Right hindlimb (tissue), 1 donor: ENCODE measurements at places on chromosomes 2 and 18.

DNA sequence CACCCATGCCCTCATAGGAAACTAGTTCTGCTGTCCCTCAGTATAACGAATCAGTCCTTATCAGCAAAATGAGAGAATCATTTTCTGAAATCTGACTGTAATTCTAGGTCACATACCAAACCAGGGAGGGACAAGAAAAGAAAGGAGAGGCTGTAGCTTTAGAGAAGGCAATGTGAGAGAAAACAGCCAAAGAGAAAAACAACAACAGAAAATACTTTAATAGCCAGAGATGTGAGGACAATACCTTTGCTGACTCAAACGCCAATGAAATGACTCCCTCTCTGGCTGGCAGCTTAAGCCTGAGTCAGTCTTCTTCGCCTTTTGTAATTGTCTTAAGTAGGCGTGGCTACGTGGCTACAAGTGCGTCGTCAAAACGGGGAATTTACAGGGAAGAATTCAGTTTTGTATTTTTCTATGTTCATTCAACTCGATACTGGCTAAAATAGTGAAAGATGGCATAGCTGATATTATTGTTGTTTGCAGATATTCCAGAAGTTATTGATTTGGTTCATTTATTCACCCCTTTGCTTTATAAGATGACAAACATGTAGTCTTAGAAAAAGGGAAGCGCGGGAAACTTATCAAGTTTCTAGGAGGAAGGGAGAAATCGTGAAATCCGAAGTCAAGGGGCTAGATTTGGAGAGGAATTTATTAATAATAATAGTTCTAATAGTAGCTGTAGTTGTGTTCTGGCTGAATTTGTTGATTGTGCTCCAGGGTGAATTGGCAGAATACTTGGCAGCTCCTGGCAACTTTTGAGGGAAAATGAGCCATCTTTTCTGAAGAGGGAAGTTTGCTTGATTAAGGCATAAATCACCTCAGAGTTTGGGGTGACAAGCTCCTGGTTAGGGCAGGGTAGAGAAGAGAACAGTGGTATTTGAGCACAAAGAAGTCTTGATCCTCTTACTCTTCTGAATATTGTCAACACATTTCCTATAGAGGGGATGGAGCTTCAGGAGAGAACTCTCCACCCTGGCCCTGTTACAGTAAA, at the start of gene IL1A:
TSS of gene IL1A (minus strand) at position 295 of the 991 bp plus-strand sequence. CDS start 723 bp downstream, outside the sequence.
- no peak for DNase-seq

- DNase-seq, result no peak
Measured at GRCh38 chr2:241519669-241520068, 11.3 kb upstream of the STK25 start.

DNA sequence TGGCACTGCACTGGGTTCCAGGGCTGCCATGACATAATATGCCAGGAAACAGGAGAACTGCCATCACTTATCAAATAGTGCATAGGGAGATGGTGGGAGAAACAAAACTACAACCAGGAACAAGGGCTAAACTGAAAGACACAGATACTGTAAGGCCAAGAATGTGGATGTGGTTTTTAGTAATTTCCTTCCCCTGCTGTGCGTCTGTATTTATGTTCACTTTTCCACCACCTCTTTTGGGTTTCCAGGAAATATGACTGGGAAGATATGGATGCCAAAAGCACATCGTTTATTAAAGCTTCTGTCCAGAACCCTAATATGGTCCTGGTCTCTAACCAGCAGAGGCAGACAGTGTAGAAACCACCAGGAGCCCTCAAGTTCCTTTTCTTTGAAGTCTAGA, 759.7 kb upstream of the FANCL start:
- no peak for DNase-seq

- no peak for DNase-seq
Measured at GRCh38 chr2:240358821-240359397, 76.6 kb upstream of the GPC1 start.

DNA sequence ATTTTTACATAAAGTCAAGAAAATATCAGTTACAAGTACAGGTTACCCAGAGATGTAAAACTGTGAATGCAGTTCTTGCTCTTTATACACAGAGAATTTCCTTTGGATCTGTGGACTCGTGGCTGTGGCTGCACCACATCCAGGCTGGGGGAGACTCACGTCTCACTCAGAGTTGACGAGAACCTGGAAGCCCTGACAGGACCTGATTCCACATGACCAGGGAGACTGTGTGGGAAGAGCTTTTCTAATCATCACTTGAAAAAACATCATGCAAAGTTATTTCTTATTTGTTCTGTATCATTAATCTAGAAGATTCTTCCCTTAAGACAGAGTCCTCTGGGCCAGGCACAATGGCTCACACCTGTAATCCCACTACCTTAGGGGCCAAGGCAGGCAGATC, 1159.0 kb downstream of the RPIA start:
- no peak for DNase-seq

- DNase-seq, result no peak
Measured at GRCh38 chr2:94871226-94872087, at the start of gene TEKT4. TSS of gene TEKT4 (plus strand) at chr2:94871430. CDS start at chr2:94871580, 150 bp downstream.

DNA sequence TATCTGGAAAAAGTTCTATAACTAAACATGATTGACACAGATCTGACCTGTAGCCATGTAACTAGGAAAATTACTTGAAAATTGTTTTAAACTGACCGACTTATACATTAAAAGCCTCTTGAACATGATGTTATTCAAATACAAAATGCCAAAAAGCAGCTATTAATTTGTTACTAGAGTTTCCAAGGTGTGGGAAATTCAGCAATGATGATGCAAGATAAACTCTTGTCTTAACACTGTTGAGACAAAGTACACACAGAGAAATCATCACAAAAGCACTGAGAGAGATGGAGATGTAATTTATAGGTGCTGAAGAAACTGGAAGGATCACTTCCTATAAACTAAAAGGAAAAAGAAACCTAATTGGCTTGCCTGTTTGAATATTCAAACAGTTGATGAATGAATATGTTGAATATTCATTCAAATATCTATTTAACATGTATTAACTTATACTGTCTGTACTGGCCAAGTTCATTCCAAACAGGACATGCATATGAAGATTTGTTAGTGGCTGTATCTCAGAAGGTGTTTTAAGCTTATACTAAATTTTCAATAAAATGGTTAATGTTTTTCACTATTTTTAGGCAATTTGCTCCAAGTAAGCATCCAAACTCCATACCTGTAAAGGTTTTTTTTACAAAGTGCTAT, 34.6 kb upstream of the WDR75 start:
- DNase-seq, result no peak

GRCh38 chr18:50453732-50454131, 78.9 kb downstream of the SKA1 start:
- DNase-seq, result no peak

- peak; percentile 19 for DNase-seq
Measured at GRCh38 chr18:13548966-13549879, 177.1 kb downstream of the FAM210A start.

DNA sequence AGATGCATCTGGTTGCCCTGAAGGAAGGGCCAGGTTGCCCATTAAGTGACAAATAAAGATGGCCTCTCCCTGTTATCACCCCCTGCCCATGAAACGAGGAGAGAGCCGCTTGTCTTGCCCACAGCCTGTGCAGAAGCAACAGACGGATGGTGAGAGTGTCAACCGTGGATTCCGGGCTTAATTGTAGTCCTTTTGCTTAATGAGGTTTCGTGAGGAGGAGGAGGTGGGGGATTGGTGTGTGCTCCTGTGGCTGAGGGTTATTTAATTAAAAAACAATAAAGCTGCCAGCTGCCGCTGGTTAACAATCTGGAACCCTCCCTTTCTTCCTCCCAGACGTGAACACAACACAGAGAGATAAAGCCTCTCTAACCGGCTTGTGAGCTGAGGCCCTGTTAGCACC, 188.0 kb upstream of the PARD3B start:
- DNase-seq, result no peak

GRCh38 chr2:66364495-66365333, 70.2 kb upstream of the MEIS1 start:
- DNase-seq, result peak; percentile 56

DNA sequence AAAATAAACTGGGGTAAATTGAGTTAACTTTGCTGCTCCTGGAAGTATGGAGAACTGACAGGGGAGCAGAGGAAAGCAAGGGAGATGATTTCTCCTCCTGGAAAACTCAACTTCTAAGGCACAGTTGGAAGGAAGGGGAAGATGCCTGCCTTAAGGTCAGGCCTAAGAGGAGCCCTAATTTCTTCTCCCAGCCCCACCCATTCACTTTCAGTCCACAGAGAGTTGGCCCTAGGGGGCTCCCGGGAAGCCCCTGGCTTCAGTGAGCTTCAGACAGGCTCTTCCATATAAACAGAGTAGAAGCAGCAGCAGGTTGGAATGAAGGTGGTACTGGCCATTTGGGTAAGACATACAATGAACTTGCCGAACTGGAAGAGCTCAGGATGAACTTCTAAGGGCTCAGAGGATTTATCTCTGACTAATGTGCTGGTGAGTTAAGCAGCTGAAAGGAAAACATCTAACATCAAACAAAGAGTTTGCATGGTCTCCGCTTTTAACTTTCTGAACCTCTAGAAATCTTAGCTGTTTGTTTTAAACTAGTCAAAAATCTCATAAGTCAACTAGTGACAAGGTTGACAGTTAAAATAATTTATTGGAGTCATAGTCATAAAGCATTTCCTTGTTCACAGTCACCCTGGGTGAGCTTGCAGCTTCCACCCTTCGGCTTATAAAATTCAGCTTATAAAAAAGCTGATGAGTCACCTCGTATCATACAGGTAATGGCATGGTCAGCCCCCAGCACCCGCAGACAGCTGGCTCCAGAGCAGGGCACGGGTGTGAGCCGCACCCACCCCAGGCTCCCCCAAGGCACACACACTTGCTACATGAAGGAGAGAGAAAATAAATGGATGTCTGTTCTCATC, 9.8 kb downstream of the MALL start:
- DNase-seq, result no peak

DNA sequence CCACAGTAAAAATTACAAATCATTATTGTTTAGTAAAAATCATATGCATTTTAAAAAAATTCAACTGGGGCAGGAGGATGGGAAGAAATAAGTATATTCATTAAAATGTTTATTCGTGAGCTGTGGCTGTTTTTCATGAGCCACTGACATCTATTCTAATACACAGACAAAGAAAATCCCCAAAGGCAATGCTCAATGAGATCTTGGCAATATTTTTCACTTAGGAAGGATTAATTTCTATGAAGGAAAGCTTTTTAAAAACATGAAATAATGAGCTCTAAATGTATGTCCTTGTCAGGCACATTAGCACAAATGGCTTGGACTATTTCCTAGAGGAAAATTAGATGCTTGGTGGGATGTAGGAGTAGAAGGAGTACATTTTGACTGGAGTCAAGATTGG, 262.0 kb upstream of the MMADHC start:
- no peak for DNase-seq

- no peak for DNase-seq
Measured at GRCh38 chr18:61549416-61549815, 216.2 kb downstream of the CDH20 start.

GRCh38 chr18:26267357-26267930, 41.2 kb downstream of the TAF4B start:
- DNase-seq, result no peak

DNA sequence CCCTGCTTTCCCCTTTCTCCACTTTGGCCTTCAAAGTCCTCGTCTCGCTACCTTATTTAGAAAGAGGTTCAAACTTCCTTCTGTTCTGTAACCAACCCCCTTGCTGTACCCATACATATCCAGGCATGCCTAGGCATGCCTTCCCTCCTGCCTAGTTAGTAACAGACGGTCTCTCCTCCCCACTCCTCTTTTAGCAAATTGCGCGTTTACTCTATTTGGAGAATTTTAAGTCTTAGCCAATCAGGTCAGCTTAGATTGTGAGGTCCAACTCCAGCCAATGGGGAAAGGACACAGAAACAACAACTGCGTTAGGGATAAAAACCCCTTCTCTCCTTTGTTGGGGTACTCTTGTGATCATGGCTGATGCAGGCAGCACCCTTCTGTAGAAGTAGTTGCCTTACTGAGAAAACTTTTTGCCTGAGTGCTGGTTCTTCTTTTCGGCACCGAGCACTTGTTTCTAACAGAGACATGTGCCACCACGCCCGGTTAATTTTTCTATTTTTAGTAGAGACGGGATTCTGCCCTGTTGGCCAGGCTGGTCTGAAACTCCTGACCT, 85.9 kb upstream of the FOXI3 start:
- no peak for DNase-seq

DNA sequence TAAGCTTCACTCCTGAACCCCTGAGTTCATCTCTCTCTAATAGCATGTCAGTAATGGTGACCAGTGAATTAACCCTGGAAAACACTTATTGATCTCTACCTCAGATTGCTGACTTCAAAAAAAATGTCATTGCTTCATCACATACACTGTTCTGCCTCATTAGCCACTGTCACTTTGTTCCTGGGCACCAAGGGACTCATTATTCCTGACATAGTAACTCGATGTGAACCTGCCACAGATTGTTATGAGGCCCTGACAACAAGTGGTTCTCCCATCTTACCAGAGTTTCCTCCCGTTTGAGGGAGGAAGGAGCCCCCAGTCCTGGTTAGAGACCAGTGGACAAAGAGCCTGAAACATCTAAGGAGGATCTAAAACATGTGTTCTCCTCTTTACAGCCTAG, 403.3 kb upstream of the SMIM21 start:
- no peak for DNase-seq

DNA sequence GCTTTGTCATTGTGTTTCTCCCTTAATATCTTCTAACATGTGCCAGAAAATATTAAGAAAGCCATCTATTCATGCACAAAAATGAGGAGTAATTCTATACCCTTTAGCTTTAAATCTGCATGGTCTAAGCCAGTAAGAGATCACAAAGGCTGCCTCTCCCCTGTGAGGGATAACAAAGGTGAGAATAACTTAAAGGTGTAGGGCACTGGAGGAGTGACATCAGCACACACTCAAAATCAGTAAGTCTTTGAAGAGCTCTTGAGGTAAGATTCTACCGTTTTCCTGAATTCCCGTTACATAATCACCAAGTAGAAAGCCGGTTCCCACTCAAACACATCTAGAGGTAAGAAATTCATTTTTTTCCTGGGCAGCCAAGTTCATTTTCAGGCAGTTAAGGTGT, 123.9 kb upstream of the SULT1C3 start:
- no peak for DNase-seq

- DNase-seq, result no peak
Measured at GRCh38 chr18:35592298-35592697, 10.8 kb downstream of the GALNT1 start.

DNA sequence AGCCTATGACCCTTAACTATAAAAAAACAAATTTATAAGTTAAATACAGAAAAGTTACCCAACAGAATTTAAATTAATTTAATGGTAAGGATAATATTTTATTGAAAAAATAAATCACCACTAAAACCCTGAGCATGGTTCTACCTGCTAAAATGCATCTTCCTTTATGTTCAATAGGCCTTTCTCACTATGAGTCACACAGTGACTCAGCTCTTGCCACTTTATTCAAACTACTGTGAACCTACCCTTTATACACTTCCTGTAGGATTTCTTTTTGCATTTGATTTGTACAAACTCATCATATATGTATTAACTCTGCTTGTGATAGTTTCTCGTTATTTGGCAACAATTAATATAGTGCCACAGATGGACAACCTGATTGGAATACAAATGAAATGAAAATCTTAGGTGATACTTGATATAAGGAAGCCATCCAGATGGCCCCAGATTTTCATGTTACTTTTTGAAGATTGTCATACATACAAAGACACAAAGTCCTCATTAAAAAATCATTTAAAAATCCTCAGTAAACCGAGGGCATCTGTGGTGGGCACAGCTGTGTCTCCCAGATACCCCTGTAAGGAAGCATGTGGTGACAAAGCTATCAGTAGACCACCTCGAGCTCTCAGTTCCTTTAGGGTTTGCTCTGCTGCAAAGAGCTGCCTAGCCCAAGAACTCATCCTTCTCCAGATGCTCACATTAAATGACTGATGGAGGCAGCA, 55.2 kb upstream of the COBLL1 start:
- DNase-seq, result no peak
